ENCODE measurements at places on chromosomes 3 and 15.

GRCh38 chr3:190568036-190568435 lies 54.2 kb downstream of the IL1RAP start:
- no peak for DNase-seq

GRCh38 chr3:116141724-116142123 lies 303.6 kb downstream of the LSAMP start:
- DNase-seq, result no peak

- peak; percentile 21 for DNase-seq
Measured at GRCh38 chr3:123652342-123652984, 67.6 kb upstream of the HACD2 start.

DNA sequence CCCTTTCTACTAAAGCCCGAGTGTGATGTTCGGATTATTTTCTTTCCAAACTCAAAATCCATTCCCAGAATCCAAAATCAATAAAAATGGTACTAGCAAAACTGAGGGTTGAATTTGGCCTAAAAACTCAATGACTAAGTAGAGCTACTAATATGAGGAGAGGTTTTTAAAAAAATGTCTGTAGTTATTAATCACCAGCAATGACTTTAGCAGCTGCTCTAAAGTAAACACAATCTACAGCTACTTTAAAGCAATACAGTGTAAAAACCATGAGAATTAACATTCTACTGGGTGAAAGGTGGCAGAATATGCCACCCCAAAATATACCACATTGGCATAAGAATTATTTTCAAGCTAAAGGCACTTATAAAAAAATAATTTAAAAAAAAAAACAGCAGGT lies 23.5 kb downstream of the FHIT start:
- DNase-seq, result no peak

DNA sequence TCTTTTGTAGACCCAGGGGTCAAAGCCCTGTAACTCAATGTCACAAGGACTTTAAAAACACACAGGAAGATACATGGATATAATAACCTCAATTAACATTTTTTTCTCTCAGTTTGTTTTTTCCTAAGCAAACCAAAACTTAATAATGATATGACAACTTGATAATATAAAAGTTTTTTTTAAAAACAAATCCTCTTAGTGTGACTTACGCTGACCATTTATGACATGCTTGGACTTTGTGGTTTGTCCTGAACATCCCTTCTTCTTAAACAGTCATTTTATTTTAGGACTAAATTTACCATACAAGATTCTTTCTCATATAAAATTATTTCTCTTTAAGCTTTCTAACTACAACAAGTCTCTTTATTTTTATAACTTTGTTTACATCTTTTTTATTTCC lies 25.4 kb upstream of the FAM3D start:
- DNase-seq, result no peak

DNA sequence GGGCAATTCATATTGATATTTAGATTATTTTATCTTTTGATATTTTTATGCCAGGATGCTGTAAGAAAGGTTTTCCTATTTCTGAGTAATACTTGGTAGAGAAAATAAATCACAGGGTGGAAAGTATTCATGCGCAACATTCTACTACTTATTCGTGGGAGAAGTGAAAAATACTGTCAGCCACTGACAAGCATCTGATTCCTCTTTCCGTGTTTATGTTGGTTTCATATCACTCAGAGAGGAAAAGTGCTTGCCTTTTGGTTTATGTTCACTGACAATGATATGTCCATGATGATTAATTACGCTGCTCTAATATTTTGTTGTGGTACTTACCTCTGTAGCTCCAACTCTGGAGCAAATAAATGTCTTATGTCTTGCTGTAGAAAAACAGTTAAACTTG lies 429.4 kb downstream of the EDEM1 start:
- DNase-seq, result no peak

GRCh38 chr15:62599791-62600777 lies 435.0 kb upstream of the C2CD4B start:
- DNase-seq, result no peak

GRCh38 chr3:6097021-6097420 lies 763.9 kb upstream of the GRM7 start:
- DNase-seq, result no peak

- no peak for DNase-seq
Measured at GRCh38 chr3:31853580-31853979, 127.5 kb downstream of the OSBPL10 start.

- no peak for DNase-seq
Measured at GRCh38 chr3:105526360-105527111, 159.8 kb downstream of the ALCAM start.

- DNase-seq, result peak; percentile 29
Measured at GRCh38 chr3:100634493-100635272, 25.3 kb downstream of the ADGRG7 start.

- no peak for DNase-seq
Measured at GRCh38 chr3:172856795-172857742, 106.5 kb downstream of the ECT2 start.

- DNase-seq, result no peak
Measured at GRCh38 chr3:193702967-193703366, 110.0 kb downstream of the OPA1 start.

DNA sequence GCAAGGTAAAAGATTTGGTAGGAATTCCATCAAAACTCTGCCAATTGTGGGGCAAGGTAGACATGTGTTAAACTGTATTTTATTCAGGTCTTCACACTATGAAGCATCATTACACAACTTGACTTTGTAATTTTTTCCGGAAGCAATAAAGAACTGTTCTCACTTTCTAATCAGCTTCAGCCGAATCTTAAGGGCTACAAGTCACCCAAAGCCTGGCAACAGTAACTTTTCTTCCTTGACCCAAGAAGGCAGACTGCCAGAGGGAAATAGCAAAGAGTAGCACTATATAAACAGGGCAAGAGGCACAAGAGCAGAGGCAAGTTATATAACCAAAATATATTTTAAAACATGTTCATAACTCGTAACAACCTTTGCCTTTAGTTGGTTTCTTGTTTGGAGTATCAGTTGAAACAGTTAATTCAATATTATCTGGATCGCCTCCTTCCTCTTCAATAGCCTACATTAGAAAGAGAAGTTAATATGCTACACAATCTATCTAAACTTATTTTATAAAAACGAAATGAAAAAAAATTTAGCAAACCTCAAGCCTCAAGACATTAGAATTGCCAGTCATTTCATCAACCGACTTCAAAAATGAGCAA lies 1.4 kb downstream of the SLTM start:
- peak; percentile 14 for DNase-seq

- DNase-seq, result no peak
Measured at GRCh38 chr3:120450600-120451271, at the start of gene FSTL1. FSTL1 (minus strand) TSS chr3:120450992; CDS start chr3:120450746, 246 bp downstream.

DNA sequence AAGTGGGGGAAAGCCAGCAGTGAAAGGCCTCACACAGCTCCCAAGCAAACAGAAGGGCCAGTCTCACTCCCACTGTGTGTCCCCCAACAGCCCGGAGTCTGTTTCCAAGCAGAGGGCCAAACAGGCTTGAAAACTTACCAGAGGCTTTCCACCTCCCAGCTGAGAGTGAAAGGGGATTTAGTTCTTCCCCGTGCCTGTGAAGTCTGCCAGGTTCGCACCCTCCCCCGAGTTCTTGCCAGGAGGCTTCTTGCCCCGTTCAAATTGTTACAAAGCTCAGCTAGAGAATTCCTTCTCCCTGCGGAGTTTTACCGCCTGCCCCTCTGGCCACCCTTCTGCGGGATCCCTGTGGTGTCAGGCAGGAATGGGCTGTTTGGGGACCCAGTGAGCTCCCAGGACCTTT lies 68.0 kb upstream of the WNT7A start:
- DNase-seq, result no peak

DNA sequence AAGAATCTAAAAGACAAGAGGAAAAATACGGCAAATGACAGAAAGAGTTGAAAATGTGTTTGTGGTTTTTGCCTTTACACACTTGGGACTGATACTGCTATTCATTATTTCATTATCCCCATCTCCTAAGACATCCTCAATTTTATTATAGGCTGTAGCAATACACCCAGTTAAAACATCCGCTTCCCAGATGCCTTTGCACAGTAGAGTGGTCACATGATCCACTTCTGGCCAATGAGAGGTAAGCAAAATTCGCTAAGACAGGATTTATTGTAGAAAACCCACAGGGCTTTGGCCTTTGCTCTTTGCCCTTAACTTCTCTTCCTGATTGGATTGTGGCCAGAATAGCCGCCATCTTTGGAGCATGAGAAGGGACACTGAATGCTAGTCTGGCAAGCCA lies 53.2 kb upstream of the BOC start:
- no peak for DNase-seq

Data from CD4-positive, alpha-beta T cell treated with Interleukin-10 for 1 hour (primary cell).